Activated T-helper 17 cell treated with anti-CD3 and anti-CD28 coated beads, Interleukin-2, amount 50 U/mL, for 72 hours (primary cell): ENCODE measurements at places on chromosomes 11 and 22. TPM values are rescaled to one million over a fixed set of nuclear protein-coding genes. Genes with fewer than 3 reads are reported as not detected.

The OR5A1 gene
- not detected for total RNA-seq

The CYP2D6 gene
- total RNA-seq = 6.3 TPM

The CCDC116 gene
- total RNA-seq = 0.37 TPM

The NCAPH2 gene
- 112 TPM for total RNA-seq

The MICALL1 gene
- 10.3 TPM for total RNA-seq

The VSIG2 gene
- not detected for total RNA-seq

The SDHAF2 gene
- 45.5 TPM for total RNA-seq

The SOX6 gene
- total RNA-seq = 0.11 TPM

The FTH1 gene
- total RNA-seq = 701 TPM

The KCNK4 gene
- total RNA-seq = not detected

The FGF4 gene
- total RNA-seq = not detected

The TUBGCP6 gene
- 44.5 TPM for total RNA-seq

The FDXACB1 gene
- total RNA-seq = 3.7 TPM

The C11orf87 gene
- not detected for total RNA-seq

The OR2AG2 gene
- 0.08 TPM for total RNA-seq

The APOBEC3G gene
- total RNA-seq = 68.3 TPM

The FIBIN gene
- total RNA-seq = not detected

The APOA5 gene
- total RNA-seq = not detected

The SCT gene
- not detected for total RNA-seq

The CECR2 gene
- total RNA-seq = 0.19 TPM

The CHST1 gene
- not detected for total RNA-seq

The ZNF215 gene
- total RNA-seq = 0.11 TPM

The TRPT1 gene
- total RNA-seq = 20.3 TPM

The KDM4D gene
- 0.91 TPM for total RNA-seq

The IL17REL gene
- total RNA-seq = 0.42 TPM

The MEI1 gene
- total RNA-seq = 39.8 TPM

The TRIM48 gene
- not detected for total RNA-seq

The TRIM29 gene
- not detected for total RNA-seq

The ISX gene
- total RNA-seq = not detected

The GGT1 gene
- 82.4 TPM for total RNA-seq

The MS4A12 gene
- total RNA-seq = not detected

The LRRC10B gene
- not detected for total RNA-seq

The CD3E gene
- total RNA-seq = 338 TPM

The RAB36 gene
- total RNA-seq = 0.80 TPM

The LARGE2 gene
- 0.80 TPM for total RNA-seq

The C22orf23 gene
- total RNA-seq = not detected

The RFPL2 gene
- total RNA-seq = 0.30 TPM

The APOBEC3B gene
- 9.2 TPM for total RNA-seq

The C11orf91 gene
- not detected for total RNA-seq

The UBQLNL gene
- total RNA-seq = 0.50 TPM

The ZP1 gene
- total RNA-seq = 0.16 TPM

The POU2AF2 gene
- 0.42 TPM for total RNA-seq

The MAPK8IP1 gene
- total RNA-seq = 0.65 TPM

The SPON1 gene
- 0.90 TPM for total RNA-seq

The SLC17A6 gene
- not detected for total RNA-seq

The KIAA1671 gene
- total RNA-seq = 6.0 TPM

The MS4A3 gene
- total RNA-seq = not detected

The UBTFL1 gene
- total RNA-seq = not detected

The GRM5 gene
- not detected for total RNA-seq

The GGTLC2 gene
- not detected for total RNA-seq

The TUG1 gene
- 45.1 TPM for total RNA-seq

The CCDC73 gene
- total RNA-seq = 0.09 TPM

The ELMOD1 gene
- not detected for total RNA-seq

The UPK3A gene
- not detected for total RNA-seq

The MADD gene
- 112 TPM for total RNA-seq

The SCN4B gene
- 0.09 TPM for total RNA-seq

The DNAJB7 gene
- total RNA-seq = not detected
